Activated B cell treated with CpG ODN at 0.5 μM for 24 hours (primary cell): ENCODE measurements at places on chromosomes 5 and 9.

GRCh38 chr9:136441681-136442245 lies 2.1 kb upstream of the INPP5E start:
- no peak for DNase-seq

DNA sequence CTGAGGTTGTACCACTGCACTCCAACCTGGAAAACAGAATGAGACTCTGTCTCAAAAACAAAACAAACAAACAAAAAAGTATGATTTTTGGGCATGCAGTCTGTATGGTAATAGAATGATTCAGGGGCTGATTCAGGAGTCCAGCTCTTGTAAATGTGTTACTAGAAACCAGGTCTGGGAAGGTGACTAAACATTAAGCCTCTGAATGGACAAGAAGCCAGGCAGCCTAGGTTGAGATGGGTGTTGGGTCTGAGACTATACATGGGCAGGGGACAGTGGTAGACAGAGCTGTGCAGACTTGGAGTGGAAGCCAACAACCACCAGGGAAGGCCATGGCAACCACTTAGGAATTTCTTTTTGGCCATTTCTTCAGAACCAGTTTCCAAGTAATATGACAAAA lies 64.9 kb upstream of the TLE1 start:
- DNase-seq: no peak

GRCh38 chr5:60929024-60929423 lies 15.8 kb downstream of the ERCC8 start:
- DNase-seq: no peak

GRCh38 chr9:71223953-71224538 lies 102.6 kb upstream of the TRPM3 start:
- DNase-seq: no peak

- no peak for DNase-seq
Observed at GRCh38 chr9:110765926-110766325, 97.3 kb downstream of the MUSK start.

GRCh38 chr9:4424038-4424437 lies 66.2 kb upstream of the SLC1A1 start:
- no peak for DNase-seq

DNA sequence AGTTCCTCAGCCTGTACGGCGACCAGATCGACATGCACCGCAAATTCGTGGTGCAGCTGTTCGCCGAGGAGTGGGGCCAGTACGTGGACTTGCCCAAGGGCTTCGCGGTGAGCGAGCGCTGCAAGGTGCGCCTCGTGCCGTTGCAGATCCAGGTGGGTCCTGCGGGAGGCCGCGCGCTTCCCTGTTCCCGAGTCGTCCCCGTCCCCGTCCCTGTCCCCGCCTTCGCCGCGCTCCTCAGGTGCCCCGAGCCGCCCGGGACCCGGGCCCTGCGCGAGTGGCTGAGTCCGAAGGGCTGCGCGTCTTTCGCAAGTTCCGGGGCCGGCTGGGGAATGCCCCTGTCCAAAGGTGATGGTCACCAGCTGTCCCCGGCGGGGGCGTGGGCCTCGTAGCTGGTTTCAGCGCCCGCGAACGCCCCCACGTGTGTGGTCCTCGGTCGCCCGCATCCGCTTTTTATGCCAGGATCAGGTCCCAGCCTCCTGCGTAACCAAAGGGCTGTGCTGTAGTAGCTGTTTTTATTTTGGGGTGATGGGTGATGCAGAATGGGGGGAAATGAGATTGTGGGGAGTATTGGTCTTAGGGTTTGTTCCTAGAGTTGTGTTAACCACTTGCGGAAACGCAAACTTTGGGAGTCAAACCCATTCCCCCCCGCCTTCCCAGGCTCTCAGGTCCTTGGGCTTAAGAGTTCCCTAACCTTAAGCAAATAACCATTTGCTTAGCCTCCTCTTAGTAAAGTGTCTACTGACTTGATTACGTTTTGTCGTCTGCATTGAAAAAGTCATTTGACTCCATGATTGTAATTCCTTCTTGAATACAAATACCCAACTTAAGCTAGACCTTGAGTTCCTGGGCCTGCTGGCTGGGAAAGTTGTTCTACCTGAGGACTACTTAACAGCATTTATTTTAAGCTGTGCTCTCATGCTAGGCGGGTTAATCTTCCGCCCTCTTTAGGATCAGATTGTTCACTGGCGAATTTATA lies 663 bp downstream of the ISOC1 start:
- no peak for DNase-seq

DNA sequence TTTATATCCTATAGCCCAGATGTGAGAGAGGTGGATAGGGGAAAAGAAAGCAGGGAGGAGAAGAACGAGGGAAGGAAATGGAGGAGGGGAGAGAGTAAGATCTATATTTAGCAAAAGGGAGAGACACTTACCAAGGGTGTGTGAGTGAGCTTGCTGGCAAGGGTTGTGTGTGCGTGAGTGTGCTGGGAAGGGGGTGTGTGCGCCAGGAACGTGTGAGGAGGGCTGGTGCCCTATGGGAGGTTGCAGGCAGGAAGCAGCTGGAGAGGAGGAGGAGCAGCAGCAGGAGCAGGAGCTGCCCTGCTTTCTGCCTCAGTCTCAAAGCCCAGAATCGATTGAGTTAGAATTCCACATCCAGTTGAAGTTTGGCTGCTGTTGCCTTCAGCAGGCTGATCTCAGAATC lies 148.3 kb upstream of the RUSC2 start:
- no peak for DNase-seq

DNA sequence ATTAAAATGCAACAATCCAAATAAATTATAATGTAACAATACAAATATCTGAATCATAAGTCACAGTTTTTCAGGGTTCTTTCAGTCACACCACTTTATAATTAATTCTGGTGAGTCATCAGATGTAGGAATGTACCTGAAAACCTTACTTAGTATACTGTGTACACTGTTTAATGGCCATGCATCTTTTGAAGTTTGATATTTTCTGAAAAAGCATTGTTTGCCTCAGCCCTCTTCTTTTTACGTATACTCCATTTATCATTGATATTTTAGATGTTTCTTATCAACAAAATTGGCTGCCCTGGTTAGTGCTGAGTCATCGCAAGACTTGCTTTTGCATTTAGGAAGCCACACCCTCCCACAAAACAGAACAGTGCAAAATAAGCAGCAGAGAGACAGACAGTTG lies 218.6 kb downstream of the PJA2 start:
- no peak for DNase-seq

DNA sequence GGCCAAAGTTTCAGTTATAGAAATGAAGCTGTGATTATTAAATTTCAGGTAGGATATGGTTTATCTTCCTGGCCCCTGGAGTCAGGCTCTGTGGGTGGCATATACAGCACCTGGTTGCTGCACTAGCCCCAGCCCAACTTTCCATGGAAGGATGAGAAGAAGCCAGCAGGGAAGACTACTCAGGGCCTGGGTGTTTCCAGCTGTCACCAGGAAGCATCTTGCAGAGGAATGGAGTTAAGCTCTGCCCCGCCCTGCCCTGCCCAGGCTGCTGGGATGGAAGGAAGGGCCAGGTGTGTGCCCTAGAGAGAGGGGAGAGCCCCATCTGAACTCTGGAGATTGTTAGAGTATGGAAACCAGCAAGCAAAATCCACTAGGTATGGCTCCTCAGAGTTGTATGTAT lies 42.8 kb upstream of the FAT2 start:
- no peak for DNase-seq

GRCh38 chr5:149455889-149456409 lies 76.9 kb upstream of the IL17B start:
- no peak for DNase-seq

DNA sequence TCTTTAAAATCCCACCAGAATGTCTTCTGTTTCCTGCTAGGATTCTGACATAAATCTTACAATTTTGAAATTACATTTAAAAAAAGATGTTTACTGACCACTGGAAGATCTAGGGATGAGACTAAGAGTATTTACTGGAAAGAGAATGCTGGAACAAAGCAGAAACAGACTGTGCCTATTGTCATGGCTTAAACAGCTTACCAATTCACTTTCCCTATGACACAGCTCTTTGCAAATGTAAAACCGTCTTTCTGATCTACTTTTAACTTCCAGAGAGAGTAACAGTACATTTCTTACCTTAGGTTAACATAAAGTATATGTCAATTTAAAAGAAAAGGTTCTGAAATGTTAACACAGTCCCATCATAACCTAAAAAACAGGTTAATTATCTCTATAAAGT lies 10.7 kb downstream of the GIN1 start:
- no peak for DNase-seq

DNA sequence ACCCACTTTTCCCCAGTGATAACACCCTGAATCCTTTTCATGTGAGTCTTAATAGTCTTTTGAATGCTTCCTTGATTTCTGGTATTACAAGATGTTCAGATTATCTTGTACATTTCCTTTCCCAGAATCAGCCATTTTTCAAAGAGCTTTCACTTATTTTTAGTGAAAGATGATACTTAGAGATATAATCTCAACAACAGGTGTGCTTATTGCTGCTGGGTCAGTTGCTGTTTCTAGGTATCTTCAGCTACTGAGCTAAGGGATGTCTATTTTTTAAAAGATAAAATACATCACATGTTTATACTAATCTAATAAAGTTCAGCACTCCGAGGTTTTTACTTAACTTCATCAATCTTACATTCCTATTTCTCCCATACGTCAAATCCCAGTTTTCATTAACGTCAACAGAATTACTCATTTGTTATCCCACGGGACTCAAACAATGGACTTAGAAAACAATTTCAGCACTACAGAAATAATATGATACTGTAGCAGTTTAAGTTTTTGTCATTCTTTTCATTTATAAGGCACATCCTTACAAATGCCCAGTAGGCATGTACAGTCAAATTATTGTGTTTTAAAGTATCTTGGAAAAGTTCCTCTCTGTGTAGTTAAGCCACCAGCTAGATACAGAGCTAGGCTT lies 9.0 kb downstream of the PCDHAC1 start:
- no peak for DNase-seq

- DNase-seq: no peak
Observed at GRCh38 chr5:116577064-116577788, 2.6 kb upstream of the SEMA6A start.

DNA sequence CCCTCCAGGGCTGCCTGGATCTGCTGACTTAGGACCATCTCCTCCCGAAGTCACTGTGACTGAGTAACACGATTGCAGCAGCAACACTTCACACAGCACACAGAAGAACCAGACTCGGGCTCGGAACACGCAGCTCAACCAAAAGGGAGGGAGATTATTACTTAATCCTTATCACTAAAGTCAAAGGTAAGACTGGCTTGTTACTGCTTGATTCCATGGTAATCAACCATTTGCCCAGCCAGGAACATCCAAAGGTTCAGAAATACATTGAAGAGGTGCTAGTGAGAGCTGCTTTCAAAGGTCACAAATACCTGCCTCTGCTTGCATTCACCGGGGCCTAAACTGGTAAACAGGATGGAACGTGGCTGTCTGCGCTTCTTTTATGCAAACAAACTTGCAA lies 7.7 kb downstream of the FBP1 start:
- no peak for DNase-seq

DNA sequence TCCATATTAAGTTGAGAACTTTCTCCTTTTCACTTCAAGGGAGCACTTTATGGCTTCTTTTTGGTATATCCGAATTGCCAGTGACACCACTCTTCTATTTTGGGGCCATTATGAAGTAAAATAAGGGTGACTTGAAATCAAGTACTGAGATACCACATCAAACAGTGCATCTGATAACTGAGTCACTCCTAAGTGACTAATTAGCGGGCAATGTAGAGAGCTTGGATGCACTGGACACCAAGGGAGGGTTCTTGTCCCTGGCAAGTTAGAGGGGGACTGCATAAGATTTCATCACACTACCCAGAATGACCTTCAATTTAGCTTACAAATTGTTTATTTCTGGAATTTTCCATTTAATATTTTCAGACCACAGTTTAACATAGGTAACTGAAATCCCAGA lies 813.9 kb upstream of the CDH10 start:
- DNase-seq: no peak

GRCh38 chr5:16933337-16933736 lies 2.8 kb downstream of the MYO10 start:
- DNase-seq: no peak
